Effector memory CD4-positive, alpha-beta T cell (primary cell): ENCODE measurements at places on chromosomes 2 and 18.

DNA sequence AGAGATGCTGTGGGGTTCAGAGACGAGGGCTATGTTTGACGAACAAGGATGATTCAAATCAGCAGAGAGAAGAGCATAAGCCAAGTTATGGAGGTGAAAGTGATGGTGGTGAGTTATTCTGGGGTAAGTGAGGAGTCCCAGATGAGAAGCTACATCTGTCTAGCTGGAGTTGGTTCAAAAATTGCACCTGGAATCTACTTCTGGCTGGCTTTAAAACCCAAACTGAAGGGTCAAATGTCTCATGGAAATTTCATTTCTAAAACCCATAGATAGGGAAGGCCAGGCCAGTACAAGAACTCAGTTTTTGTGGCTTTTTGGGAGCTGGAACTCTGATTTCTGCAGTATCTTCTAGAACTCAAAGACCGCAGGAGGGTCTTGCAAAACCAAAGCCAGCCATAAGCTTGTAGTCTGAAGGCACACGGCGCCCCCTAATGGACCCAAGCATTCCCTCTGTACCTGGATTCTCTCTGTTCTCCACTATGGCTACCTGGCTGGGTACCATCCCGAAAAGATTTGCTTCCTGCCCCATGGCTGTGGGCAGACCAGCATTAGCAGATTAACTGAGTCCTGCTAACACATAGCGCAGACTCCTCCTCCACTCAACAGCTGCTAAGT is 229.1 kb upstream of the SLC14A2 start:
- no peak for DNase-seq

DNA sequence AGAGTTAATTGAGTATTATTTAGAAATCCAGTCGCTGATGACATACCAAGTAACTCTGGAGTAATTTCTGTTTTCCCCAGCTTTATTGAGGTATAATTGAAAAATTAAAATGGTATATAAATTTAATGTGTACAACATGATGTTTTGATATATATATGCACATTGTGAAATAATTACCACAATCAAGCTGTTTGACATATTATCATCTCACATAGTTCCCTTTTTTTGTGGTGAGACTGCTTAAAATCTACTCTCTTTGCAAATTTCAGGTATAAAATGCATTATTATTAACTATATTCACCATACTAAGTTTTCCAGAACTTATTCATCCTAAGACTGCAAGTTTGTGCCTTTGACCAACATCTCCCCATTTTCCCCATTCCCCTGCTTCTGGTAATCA is 25.0 kb upstream of the SPAG16 start:
- no peak for DNase-seq

DNA sequence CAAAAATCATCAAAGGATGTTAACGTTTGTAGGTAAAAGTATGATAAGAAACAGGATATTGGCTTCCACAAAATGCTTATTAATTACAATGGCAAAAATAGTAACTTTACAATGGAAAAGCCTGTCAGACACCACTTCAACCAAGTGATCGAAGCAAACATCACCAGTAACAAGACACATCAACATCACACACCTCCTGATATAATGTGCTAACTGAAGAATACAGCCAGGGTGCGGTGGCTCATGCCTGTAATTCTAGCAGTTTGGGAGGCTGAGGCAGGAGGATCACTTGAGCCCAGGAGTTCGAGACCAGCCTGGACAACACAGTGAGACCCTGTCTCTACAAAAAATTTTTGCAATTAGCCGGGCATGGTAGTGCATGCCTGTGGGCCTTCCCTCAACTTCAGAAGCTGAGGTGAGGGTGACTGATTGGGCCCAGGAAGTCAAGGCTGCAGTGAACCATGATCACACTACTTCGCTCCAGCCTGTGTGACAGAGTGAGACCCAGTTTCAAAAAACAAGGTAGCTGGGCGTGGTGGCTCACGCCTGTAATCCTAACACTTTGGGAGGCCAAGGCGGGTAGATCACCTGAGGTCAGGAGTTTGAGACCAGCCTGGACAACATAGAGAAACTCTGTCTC is 15.0 kb downstream of the MGAT4A start:
- DNase-seq, result no peak

- no peak for DNase-seq
These were observed 76.0 kb downstream of the CEP192 start for GRCh38 chr18:13067124-13067523.

DNA sequence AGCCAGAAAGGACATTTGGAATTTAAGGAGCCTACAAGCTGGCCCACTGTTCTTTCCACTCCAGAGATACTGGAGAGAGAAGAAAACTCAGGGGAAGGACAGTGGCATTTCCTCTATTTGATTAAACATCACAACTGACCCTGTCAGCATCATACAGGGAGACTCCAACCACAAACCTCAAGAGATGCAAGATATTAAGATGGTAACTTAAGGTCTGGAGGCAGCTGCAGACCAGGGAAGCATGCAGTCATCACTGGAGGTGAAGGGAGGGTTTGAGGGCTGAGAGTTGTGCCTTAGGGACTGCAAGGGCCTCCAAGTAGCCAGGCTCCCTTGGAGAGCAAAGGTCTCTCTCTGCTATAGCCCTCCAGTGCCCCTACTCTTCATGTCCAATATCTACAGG is 67.4 kb downstream of the RNF152 start:
- no peak for DNase-seq

GRCh38 chr2:151766437-151767153 is 32.3 kb upstream of the NEB start:
- no peak for DNase-seq

- no peak for DNase-seq
These were observed 116.7 kb downstream of the PID1 start for GRCh38 chr2:229154381-229154780.

DNA sequence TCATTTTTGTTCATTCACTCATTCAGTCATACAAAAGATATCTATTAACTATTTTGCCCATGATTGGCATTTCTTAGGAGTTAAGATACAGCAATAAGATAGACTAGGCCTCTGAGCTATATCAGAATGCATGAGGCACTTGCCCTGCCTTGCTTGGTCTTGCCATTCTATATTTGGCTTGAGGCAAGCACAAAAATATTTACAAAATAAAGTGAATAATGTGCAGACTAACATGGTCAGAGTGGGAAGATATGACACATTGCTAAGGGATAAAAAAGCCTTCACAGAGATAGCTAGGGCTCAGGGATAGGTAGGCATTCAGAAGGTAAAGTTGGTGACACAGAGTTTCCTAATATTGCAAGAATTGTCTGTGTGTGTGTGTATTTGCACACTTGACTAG is 75.0 kb upstream of the MMADHC start:
- DNase-seq, result no peak

DNA sequence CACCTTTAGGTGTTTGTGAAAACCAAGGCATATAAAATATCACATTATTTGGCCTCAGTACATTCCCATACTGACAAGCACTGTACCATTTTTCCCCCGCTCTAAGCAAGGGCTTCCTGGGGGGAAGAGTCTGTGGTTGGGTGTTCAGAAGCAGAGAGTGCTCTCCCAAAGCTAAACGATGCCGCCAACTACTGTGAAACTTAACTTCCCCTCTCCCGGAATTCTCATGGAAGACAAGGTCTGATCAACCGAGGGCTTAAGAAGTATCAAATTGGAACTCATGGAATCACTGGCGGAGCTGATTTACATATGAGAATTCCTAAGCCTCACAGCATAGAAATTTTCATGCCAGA is 433 bp upstream of the MFF start:
- no peak for DNase-seq

DNA sequence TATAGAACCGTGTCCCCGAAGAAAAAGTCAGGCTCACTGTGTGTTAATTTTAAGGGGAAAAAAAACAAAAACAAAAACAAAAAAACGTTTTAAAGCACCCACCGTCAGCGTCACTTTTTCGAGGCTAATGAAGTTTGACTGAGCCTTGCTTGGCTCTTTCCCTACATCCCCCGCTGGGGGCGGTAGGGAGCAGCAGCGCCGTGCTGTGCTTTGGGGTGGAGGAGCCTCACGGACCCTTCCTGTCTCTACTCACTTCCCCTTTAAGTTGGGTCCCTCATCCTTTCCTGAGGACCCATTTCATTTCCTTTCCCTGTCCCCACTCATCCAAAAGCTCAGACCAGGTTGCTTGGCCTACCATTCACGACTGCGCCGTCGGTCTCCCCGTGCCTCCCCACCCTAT is 82.8 kb upstream of the RPL31 start:
- no peak for DNase-seq

GRCh38 chr2:169845016-169845415 is 17.8 kb downstream of the UBR3 start:
- DNase-seq, result no peak

- DNase-seq, result no peak
These were observed 28.8 kb upstream of the CACNB4 start for GRCh38 chr2:152127628-152128027.

GRCh38 chr2:173149491-173149890 is 73.8 kb downstream of the MAP3K20 start:
- DNase-seq, result peak; percentile 13

- DNase-seq, result no peak
These were observed 49.2 kb upstream of the OTOS start for GRCh38 chr2:240189686-240190085.

DNA sequence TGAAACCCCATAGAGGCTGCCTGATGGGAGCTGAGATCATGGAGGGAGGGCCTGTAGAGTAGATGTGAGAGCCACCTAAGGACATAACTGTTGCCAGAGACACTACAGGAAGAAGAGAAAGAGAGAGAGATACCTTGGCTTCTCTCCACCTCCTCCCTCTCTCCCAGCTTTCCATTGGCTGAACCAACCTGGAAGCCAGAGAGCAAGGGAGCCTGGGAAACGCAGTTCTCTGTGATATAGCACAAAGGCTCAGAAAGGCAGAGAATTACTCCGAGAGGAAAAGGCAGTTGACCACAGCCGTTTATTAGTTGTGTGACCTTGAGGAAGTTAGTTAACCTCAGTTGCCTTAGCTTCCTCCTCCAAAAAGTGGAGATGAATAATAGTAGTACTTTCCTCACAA is 37.7 kb upstream of the MAT2A start:
- DNase-seq, result no peak

DNA sequence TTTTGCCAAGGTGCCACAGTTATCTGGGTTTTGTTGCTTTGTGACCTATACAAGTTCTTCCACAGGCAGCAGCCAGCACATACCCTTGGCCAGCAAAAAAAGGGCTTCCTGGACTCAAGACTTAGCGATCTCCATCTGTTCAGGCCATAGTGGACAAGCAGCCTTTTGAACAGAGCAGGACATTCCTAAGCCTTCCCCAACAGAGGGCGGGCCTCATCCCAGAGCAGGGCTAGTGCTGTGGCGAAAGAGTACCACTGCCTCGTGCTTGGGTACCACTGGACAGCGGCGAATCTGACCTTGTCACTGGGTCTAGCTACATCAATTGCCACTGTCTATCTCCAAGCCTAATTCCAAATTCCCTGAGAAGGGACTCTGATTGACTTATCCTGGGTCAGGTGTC is 56.4 kb downstream of the NAB1 start:
- no peak for DNase-seq

- DNase-seq, result no peak
These were observed 18.9 kb downstream of the ATP8B1 start for GRCh38 chr18:57784034-57784800.

- DNase-seq, result no peak
These were observed 111.3 kb downstream of the LRATD1 start for GRCh38 chr2:14743861-14744260.

GRCh38 chr2:185384822-185385560 is 353.6 kb upstream of the FSIP2 start:
- DNase-seq, result no peak

DNA sequence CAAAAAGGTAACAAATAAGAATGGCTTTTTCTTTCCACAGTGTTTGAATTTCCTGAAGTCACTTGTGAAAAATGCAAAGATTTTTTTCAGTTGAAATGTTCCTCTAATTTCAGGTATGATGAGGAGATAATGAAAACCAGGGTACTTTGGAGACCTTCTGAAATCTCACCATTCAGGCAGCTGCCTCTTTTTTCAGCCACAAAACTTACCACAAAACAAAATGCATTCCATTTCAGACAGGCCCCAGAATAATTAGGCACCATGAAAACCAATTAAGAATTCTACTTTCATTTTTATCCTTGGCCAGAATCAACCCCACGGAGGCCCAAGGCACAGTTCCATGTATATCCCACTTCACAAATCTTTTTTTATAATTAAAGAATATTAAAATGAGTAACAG is 880.3 kb upstream of the ACVR2A start:
- no peak for DNase-seq
